ENCODE measurements at places on chromosomes 11 and 22.

DNA sequence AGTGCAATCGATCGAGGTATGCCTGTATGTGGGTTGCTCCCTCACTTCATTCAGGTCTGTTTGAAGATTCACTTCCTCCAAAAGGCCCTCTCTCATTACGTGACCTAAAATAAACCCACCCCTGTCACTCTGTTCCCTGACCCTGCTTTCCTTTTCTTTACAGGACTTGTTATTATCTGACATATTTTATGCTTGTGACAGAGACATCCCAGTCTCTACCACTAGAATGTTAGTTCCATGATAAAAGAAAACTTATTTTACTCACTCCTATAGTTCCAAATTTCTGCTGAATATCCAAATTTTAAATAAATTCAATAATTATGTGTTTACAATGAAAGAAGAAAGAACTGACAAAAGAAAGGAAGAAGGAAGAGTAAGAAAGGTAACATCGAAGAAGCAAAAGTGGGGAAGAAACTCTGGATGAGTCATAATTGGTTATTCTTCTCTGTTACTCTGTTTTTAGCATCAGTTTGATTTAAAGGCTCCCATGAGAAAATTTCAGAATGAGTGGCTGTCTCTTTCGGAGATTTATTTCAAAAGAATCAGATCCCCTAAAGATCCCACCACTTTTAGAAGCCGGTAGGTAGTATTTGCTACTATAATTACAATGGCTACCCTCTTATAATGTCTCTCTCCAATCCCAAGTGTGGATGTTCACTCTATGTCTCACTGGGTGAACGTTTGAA lies 33.5 kb downstream of the ENTHD1 start:
- no peak for DNase-seq

DNA sequence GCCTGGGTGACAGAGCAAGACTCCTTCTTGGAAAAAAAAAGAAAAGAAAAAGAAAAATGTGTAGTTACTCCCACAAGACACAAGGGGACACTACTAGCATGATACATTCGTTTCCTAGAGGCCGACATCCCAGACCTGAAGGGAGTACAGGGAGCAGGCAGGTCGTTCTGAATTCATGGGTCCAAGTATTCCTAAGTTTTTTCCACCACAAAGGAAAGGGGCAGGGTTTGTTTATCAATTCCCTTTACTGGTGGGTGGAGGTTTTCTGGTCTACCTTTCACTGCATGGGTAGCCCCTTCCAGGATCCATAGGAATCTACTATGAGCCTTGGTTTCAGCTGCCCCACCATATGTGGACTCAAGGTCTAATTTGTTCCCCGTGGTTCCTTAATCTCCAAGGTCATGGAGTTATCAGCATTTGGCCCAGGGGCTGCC lies 11.8 kb downstream of the TIGD3 start:
- peak; percentile 69 for DNase-seq

DNA sequence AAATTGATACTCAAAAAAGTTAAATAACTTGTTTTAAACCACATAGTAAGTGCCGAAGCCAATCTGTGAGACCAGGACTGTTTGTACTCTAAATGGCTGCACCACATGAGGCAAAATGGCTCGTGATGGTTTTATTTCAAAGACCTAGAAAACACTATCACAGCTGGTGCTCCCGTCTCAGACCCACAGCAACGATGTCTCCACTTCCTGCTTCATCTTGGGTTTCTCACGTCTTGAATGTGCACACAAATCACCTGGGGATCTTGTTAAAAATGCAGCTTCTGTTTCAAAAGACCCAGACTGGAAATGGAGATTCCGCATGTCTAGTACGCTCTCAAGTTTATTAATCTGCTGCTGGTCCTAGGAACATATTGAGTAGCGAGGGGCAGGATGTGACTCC lies 1.2 kb downstream of the CD3E start:
- DNase-seq, result no peak

DNA sequence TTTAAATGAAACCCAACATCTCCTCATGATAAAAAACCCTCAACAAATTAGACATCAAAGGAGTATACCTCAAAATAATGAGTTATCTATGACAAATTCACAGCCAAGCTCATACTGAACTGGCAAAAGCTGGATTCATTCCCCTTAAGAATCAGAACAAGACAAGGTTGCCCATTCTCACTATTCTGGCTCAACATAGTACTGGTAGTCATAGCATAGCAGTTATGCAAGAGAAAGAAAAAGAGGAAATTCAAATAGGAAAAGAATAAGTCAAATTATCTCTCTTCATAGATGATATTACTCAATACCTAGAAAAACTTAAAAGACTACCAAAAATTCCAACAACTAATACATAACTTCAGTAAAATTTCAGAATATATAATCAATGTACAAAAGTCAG lies 29.4 kb upstream of the XKR3 start:
- no peak for DNase-seq

- no peak for DNase-seq
Measured at GRCh38 chr22:36797374-36797773, 19.5 kb downstream of the PVALB start.

DNA sequence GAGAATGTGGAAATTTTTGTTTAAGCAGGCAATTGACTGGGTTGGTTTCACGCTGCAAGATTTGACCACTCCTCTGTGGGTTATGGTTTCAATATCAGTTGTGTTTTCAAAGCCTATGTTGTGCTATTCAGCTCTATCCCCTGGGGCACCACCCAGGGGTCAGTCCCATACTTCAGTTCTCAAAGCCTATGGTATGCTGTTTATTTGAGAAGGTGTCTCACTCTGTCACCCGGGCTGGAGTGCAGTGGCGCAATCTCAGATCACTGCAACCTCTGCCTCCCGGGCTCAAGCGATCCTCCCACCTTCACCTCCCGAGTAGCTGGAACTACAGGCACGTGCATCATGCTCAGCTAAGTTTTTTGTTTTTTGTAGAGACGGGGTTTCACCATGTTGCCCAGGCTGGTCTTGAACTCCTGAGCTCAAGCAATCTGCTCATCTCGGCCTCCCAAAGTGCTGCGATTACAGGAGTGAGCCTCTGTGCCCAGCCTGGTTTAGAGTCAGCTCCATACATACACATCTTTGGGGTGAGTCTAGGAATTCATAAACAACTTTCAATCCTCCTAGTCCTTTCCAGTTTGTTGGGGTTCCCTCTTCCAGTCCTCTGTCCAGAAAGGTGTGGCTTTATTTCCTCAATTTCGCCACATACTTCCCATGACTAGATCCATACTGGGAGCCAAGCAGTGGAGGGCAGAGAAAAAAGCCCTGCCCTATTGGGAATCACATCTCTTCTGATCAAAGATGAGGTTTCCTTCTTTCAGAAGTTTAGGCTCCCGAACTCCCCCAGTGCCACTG lies 35.0 kb upstream of the MAPK1 start:
- peak; percentile 8 for DNase-seq

GRCh38 chr22:21031545-21032036 lies 770 bp downstream of the SLC7A4 start:
- DNase-seq, result no peak

GRCh38 chr11:64742889-64743590 lies 902 bp downstream of the RASGRP2 start:
- peak; percentile 79 for DNase-seq

DNA sequence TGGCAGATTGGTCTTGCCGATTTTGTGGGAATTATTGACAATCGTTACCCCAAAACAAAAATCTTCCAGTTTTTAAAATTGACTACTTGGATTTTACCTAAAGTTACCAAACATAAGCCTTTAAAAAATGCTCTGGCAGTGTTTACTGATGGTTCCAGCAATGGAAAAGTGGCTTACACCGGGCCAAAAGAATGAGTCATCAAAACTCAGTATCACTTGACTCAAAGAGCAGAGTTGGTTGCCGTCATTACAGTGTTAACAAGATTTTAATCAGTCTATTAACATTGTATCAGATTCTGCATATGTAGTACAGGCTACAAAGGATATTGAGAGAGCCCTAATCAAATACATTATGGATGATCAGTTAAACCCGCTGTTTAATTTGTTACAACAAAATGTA lies 37.2 kb downstream of the IGLL1 start:
- no peak for DNase-seq

DNA sequence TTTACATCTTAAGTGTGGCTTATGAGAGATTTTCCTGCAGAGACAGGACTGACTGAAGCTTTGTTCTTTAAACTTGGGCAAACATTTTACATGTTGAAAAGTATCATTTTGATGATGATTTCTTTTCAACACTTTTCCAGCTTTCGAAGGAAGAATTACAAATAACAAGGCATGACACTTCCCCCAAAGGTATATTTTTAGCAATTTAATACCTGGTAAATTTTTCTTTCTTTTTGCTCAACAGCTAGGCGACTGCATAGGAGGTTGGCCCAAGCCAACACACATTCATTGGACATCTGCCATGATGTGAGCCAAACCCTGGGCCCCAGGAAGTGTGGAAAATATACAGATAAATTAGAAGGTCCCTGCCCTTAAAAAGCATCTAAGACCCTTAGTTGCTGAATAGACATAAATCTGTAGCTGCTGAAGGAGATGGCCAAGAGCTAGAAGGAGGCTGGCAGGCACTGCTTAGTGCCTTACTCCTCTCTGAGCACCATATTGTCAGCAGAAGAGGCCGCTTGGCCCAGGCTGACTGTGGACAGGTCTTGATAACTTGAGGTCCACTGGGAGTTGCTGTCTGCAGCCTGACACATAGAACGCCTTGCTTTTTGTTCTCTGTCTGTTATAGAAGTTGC lies 53.3 kb upstream of the CD44 start:
- no peak for DNase-seq

- no peak for DNase-seq
Measured at GRCh38 chr22:41152902-41153301, 52.2 kb upstream of the L3MBTL2 start.

DNA sequence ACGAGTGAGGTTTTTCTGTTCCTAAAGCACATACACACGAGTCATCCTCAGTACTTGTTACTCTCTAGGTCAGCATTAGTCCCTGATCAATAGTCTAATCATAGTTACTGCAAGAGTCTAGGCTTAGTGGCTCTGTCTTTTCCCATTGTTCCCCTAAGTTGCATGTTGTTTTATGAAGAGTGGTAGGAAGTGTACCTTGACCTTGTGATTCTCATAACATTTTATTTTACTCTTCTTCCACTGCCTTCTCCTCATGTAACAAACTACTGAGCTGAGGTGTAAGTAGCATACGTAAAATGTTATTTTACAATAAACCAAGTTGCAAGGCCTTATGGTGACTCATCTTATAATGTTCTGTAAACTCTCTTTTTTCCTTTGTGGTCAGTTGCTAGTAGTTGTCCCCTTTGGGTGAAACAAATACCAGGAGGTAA lies 15.0 kb downstream of the METTL15 start:
- no peak for DNase-seq

- peak; percentile 54 for DNase-seq
Measured at GRCh38 chr22:36286096-36286957, 33.4 kb downstream of the APOL1 start.

- no peak for DNase-seq
Measured at GRCh38 chr11:68649851-68650555, 34.3 kb upstream of the GAL start.

- no peak for DNase-seq
Measured at GRCh38 chr11:71998649-71999310, at the start of gene IL18BP. Gene IL18BP (plus strand): TSS chr11:71998909. CDS start chr11:71999985, 1,076 bp downstream.

DNA sequence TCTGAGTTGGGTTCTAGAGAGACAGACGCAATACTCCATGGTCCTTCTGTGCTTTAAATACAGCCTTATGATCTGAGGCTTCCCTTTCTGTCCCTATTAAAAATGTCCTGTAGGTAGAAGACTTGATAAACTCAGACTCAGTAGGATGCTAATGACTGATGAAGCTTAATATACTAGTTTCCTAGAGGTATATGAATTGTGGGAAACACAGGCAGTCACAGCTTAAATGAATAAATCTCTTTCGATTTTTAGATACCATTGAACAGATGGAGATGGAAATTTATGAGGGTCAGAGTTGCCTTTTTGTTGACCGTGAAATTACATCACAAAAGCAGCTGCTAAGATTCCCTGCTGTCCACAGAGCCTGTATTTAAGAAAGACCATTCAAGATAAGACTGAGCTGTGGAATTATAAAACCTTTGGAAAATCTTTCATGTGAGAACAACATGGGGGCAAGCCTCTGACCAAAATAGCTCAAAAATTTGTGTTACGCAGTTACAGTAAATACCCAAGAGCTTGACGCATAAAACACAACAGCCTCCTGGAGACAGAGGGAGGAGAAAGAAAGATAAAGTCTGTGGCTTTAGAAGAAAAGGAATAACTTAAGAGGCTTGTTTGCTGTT lies 172.3 kb downstream of the AASDHPPT start:
- DNase-seq, result peak; percentile 40

- no peak for DNase-seq
Measured at GRCh38 chr11:106172386-106172991, 95.0 kb downstream of the AASDHPPT start.

- DNase-seq, result no peak
Measured at GRCh38 chr11:109439684-109440083, 17.7 kb downstream of the C11orf87 start.

- DNase-seq, result no peak
Measured at GRCh38 chr11:15884777-15885540, 471.4 kb downstream of the SOX6 start.

DNA sequence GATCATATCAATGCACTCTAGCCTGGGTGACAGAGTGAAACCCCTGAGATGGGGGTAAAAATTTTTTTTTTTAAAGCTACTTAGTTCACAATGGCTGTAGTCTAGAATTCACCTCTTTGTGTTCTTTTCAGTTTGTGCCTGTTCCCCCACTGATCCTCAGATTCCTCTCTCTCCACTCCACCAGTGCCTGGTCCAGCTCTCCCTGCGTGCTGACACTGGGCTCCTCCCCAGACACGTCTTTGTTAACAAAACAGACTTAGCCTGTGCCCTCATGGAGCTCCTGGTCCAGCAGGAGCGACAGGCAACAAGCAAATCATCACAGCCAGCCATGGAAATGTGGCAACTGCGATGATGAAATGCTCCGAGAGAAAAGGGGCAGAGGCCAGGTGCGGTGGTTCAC lies 34.0 kb downstream of the IFT27 start:
- DNase-seq, result no peak

- no peak for DNase-seq
Measured at GRCh38 chr11:119377112-119377901, 4.2 kb downstream of the USP2 start.

DNA sequence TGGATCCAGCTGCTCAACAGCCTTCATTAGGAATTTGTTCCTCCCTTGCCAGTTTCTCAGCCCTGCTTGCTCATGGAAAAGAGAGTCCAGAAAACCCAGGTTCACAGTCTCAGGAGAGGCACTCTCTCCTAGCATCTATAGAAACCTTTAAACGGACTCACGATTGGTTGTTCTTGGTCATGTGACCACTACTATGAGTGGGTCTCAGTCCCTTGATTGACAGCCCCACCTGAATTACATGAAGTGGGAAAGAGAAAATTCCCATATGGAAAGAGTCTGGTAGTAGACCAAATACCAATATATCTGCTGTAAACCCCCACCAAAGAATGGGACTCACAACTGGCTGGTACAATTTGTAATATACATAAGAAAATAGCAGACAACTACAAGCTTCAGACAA lies 54.4 kb downstream of the COMMD9 start:
- DNase-seq, result no peak

DNA sequence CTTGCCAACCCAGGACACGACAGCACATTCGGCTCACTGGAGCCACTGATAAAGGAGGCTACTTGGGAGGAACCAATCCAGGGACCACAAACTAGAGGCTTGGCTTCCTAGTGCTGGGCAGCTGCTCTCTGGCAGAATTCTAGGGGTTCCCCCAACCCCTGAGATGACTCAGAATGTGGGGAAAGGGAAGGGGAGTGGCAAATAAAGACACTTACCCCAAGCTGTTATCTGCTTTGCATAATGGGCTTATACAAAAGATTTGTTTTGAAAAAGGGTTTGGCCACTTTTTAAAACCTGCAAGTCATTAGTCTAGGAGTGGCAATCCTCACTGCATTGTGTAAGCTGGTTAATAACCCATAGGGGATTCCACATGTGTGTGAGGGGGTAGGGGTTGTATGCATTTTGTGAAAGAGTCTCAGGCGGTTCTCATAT lies 64.1 kb upstream of the LMO1 start:
- DNase-seq, result peak; percentile 35

GRCh38 chr11:70646272-70647049 lies 248.1 kb downstream of the CTTN start:
- DNase-seq, result no peak
